ENCODE measurements at places on chromosomes 12 and 14. TPM values are rescaled to one million over a fixed set of nuclear protein-coding genes. Genes with fewer than 3 reads are reported as not detected.

DEPDC4 gene
- 1.6 TPM for total RNA-seq

ESR2 gene
- 0.88 TPM for total RNA-seq

ABCB9 gene
- 16.9 TPM for total RNA-seq

OTUB2 gene
- total RNA-seq: 3.8 TPM

EFS gene
- 33.1 TPM for total RNA-seq

PAN2 gene
- 64.0 TPM for total RNA-seq

KLHDC1 gene
- total RNA-seq: 14.6 TPM

GPR135 gene
- 7.9 TPM for total RNA-seq

KCNMB4 gene
- total RNA-seq: 12.3 TPM

SLC39A5 gene
- 2.4 TPM for total RNA-seq

NOVA1 gene
- total RNA-seq: 45.1 TPM

NRL gene
- total RNA-seq: 394 TPM

RCOR1 gene
- total RNA-seq: 23.3 TPM

KRT79 gene
- 0.66 TPM for total RNA-seq

ITPR2 gene
- total RNA-seq: 33.8 TPM

CELA1 gene
- total RNA-seq: not detected

PARPBP gene
- total RNA-seq: 10.6 TPM

PRICKLE1 gene
- 21.8 TPM for total RNA-seq

RFX4 gene
- total RNA-seq: 0.11 TPM

FOXG1 gene
- 1.2 TPM for total RNA-seq

TOMM20L gene
- not detected for total RNA-seq

TSPAN19 gene
- total RNA-seq: 0.22 TPM

CDH24 gene
- total RNA-seq: 17.0 TPM

A2M gene
- 182 TPM for total RNA-seq

KMT2D gene
- total RNA-seq: 81.4 TPM

GPR68 gene
- total RNA-seq: 2.1 TPM

TMEM132D gene
- total RNA-seq: 10.6 TPM

TEAD4 gene
- 3.2 TPM for total RNA-seq

RGS6 gene
- 13.5 TPM for total RNA-seq

TRIM9 gene
- total RNA-seq: 64.8 TPM

ASB2 gene
- total RNA-seq: 4.1 TPM

SMCO2 gene
- total RNA-seq: 1.9 TPM

DHH gene
- 1.4 TPM for total RNA-seq

FOXA1 gene
- total RNA-seq: 3.1 TPM

SERPINA6 gene
- not detected for total RNA-seq

KRT77 gene
- total RNA-seq: 1.2 TPM

GPR65 gene
- 0.66 TPM for total RNA-seq

MGAT4C gene
- total RNA-seq: 3.2 TPM

GXYLT1 gene
- total RNA-seq: 31.5 TPM

SYNE2 gene
- total RNA-seq: 203 TPM

ADCY4 gene
- 13.0 TPM for total RNA-seq
